ENCODE measurements at places on chromosomes 6 and 20. TPM values are rescaled to one million over a fixed set of nuclear protein-coding genes. Genes with fewer than 3 reads are reported as not detected.

The CAGE1 gene
- total RNA-seq, result not detected

The FERMT1 gene
- total RNA-seq, result 8.4 TPM

The ALDH8A1 gene
- total RNA-seq, result 0.40 TPM

The CLVS2 gene
- 0.69 TPM for total RNA-seq

The OLIG3 gene
- total RNA-seq, result not detected

The PTCHD4 gene
- 4.8 TPM for total RNA-seq

GRCh38 chr6:48036316-48036715 lies 74.7 kb downstream of the PTCHD4 start:
- H3K4me1 ChIP-seq, result peaks cover 3% of the 10 kb centered on the region
- H3K36me3 ChIP-seq, result no peaks in the 10 kb centered on the region
- DNase-seq, result no peak
- H3K27ac ChIP-seq, result no peak overlapping the region
- no peak overlapping the region for H3K4me3 ChIP-seq

DNA sequence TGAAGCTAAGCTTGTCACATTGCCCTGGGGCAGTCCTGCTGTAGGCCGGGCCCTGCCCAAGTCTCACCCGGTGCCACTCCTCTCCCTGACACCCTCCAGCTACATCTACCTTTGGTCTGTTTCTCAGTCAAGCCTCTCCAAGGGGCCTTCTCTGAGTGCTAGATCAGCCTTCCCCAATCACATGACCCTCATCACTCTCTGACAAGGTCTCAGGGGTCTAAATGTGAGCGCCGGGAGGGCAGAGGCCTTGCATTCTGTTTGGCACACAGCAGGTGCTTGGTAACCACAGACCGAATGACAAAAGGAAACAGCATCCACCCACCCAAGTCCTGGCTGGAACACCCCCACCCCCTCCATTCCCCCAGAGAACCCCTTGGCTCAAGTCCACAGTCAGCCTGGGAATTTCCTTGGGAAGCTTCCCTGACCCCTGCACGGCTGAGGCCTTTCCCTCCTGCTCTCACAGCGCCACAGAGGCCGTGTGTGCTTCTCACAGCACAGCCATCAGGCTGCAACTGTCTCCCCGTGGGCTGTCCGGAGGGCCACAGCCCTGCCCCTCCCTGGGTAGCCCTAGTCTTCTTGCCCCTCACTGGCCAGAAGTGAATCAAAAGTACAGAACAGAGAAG lies 32.9 kb downstream of the PKIG start:
- no peaks in the 10 kb centered on the region for H3K27me3 ChIP-seq
- H3K4me3 ChIP-seq, result no peak overlapping the region
- no peak overlapping the region for H3K27ac ChIP-seq
- H3K36me3 ChIP-seq, result peaks cover 22% of the 10 kb centered on the region
- peaks cover 4% of the 10 kb centered on the region for H3K4me1 ChIP-seq

DNA sequence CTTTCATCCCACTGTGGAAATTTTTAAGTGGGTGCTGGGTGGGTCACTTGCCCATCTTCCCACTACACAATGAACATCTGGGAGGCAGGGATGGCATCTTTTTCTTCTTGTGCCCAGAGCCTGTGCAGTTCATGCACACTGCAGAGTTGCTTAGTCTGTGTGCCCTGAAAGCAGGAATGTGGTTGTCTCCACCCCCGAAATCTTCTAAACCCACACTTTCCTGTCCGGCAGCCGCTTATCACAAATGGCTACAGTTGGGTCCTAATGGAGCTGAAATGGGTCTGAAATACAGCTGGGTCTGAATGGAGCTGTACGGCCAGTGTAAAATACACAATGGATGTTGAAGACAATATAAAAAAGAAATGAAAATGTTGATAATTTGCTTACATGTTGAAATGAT lies 112.1 kb upstream of the PMEPA1 start:
- no peaks in the 10 kb centered on the region for H3K4me1 ChIP-seq
- DNase-seq, result no peak
- no peaks in the 10 kb centered on the region for H3K36me3 ChIP-seq
- no peak overlapping the region for H3K27ac ChIP-seq

DNA sequence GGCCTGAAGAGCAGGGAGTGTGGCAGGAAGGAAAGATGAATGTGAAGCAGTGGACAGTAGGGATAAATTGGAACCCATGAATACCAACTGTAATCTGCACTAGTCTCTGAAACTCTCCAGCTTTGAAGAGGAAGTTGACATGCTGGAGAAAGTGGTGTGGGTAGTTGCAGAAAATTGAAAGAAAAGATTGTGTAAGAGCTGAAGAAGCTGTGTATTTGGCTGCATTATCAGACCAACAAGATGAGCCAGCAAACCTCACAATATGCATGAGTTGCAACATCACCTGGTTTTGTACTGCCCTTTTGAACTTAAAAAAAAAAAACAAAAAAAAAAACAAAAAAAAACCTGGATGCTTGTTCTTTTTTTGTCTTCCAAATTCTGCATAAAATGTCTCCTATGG lies 921.9 kb upstream of the EYS start:
- DNase-seq, result no peak
- H3K27ac ChIP-seq, result no peak overlapping the region
- H3K4me1 ChIP-seq, result no peaks in the 10 kb centered on the region
- no peak overlapping the region for H3K4me3 ChIP-seq
- no peaks in the 10 kb centered on the region for H3K27me3 ChIP-seq

- peaks cover 32% of the 10 kb centered on the region for H3K4me1 ChIP-seq
- no peak overlapping the region for H3K27ac ChIP-seq
- peak; percentile 59 for DNase-seq
- H3K4me3 ChIP-seq, result peak overlapping the region; percentile 80
- H3K36me3 ChIP-seq, result peaks cover 2% of the 10 kb centered on the region
Measured at GRCh38 chr20:34874094-34874654, 1.5 kb upstream of the GGT7 start.

GRCh38 chr6:32940656-32941213 lies at the start of gene HLA-DMB:
Gene HLA-DMB (minus strand): TSS chr6:32941028. CDS start chr6:32940807, 221 bp downstream.
- DNase-seq, result no peak
- peak within 1 kb of the TSS; percentile 65 for H3K27ac ChIP-seq
- peaks cover 1% of the 10 kb centered on the region for H3K4me1 ChIP-seq
- H3K4me3 ChIP-seq, result peak within 1 kb of the TSS; percentile 60
- no peaks in the 10 kb centered on the region for H3K36me3 ChIP-seq

GRCh38 chr20:50425076-50425475 lies 85.1 kb upstream of the PTPN1 start:
- peaks cover 5% of the 10 kb centered on the region for H3K27me3 ChIP-seq
- H3K36me3 ChIP-seq, result no peaks in the 10 kb centered on the region
- H3K4me3 ChIP-seq, result no peak overlapping the region
- peaks cover 18% of the 10 kb centered on the region for H3K4me1 ChIP-seq
- no peak overlapping the region for H3K27ac ChIP-seq

- no peaks in the 10 kb centered on the region for H3K27me3 ChIP-seq
- no peaks in the 10 kb centered on the region for H3K36me3 ChIP-seq
- peak overlapping the region; percentile 51 for H3K4me3 ChIP-seq
- H3K27ac ChIP-seq, result no peak overlapping the region
Measured at GRCh38 chr20:49935746-49936152, 448 bp upstream of the RNF114 start.
